Diencephalon (tissue), 1 donor: ENCODE measurements at places on chromosomes 11 and 22. TPM values are rescaled to one million over a fixed set of nuclear protein-coding genes. Genes with fewer than 3 reads are reported as not detected.

C22orf42 gene
- 24.7 TPM for total RNA-seq

MYRF gene
- total RNA-seq, result 2.8 TPM

OR51V1 gene
- not detected for total RNA-seq

NRIP3 gene
- 49.1 TPM for total RNA-seq

KCNJ1 gene
- total RNA-seq, result 0.23 TPM

CLCF1 gene
- not detected for total RNA-seq

WNT7B gene
- total RNA-seq, result 6.5 TPM

CCDC73 gene
- total RNA-seq, result not detected

PPP6R2 gene
- total RNA-seq, result 62.1 TPM

OR51B2 gene
- 0.46 TPM for total RNA-seq

CHADL gene
- 3.7 TPM for total RNA-seq

CHST1 gene
- 37.8 TPM for total RNA-seq

GLYATL2 gene
- total RNA-seq, result 4.8 TPM

BTG4 gene
- total RNA-seq, result not detected

DNAJB7 gene
- not detected for total RNA-seq

DYNC2H1 gene
- 103 TPM for total RNA-seq

TMEM218 gene
- 19.4 TPM for total RNA-seq
